ENCODE measurements at places on chromosomes 3 and 15.

DNA sequence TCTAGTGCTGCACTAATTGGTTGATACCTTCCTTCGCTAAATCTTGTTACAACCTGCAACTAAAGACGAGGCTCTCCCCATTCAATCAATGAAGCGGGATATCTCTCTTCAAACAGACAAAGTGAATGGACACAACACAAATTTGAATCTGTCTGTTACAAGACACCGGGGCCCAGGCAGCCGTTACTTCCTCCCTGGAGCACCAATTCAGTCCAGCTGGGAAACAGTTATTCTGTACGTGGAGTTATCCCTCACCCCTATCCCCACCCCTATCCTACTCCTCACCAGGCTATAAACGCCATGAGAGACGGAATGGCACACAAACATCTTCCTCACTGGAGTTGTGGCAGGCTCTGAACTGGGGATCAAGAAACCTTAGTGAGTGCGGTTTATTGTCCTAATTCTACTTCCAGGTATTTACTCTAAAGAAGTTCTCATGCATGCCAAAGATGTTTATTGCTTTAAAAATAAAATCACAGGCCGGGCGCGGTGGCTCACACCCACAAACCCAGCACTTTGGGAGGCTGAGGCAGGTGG lies 181.8 kb downstream of the FOXP1 start:
- H3K4me1 ChIP-seq, result no peaks in the 10 kb centered on the region
- no peaks in the 10 kb centered on the region for H3K36me3 ChIP-seq
- no peak overlapping the region for H3K27ac ChIP-seq
- H3K27me3 ChIP-seq, result no peaks in the 10 kb centered on the region

DNA sequence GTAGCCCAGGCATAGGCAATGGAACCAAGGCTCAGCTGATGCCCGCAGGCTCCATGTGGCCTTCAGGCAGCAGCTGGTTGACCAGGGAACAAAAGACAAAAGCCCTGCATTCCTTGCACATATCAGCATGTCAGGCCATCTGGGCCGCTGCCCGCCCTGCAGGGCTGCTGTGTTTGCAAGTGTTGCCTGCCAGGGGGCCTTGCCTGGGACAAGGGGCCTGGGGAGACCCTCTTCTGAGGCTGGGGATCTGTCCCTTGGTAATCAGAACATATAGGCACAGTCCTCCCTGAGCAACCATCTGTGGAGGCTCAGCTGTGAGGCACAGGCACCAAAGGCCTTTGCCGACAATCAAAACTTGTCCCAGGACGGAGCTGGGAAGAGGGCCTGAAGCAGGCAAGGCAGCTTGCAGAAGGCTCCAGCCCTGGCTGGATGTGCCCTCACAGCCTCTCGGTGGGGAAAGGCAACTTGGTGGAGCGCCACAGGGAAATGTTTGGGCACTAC lies 138.2 kb downstream of the TPRA1 start:
- DNase-seq, result no peak
- peaks cover 2% of the 10 kb centered on the region for H3K27me3 ChIP-seq
- H3K4me1 ChIP-seq, result peaks cover 10% of the 10 kb centered on the region
- no peak overlapping the region for H3K4me3 ChIP-seq
- no peak overlapping the region for H3K27ac ChIP-seq

GRCh38 chr3:157384031-157384430 lies 52.6 kb upstream of the PTX3 start:
- no peak overlapping the region for H3K4me3 ChIP-seq
- H3K4me1 ChIP-seq, result no peaks in the 10 kb centered on the region
- no peak overlapping the region for H3K27ac ChIP-seq
- H3K36me3 ChIP-seq, result no peaks in the 10 kb centered on the region
- no peaks in the 10 kb centered on the region for H3K27me3 ChIP-seq
- no peak for DNase-seq

DNA sequence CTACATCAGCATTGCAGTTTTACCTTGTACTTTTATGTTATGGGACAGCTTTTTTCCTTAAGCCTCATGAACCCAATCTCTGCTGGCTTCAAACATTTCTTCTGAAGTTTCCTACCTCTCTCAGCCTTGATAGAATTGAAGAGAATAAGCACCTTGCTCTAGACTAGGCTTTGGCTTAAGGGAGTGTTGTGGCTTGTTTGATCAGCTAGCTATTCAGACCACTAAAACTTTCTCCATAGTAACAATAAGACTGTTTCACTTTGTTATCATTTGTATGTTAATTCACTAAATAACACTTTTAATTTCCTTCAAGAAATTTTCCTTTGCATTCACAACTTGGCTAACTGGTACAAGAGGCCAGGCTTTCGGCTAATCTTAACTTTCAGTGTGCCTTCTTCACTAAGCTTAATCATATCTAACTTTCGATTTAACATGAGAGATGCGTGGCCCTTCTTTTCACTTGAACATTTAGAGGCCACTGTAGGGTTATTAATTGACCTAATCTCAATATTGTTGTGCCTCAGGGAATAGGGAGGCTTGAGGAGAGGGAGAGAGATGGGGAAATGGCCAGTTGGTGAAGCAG lies 8.1 kb upstream of the TIGIT start:
- no peaks in the 10 kb centered on the region for H3K4me1 ChIP-seq
- H3K27ac ChIP-seq, result no peak overlapping the region
- H3K27me3 ChIP-seq, result no peaks in the 10 kb centered on the region
- H3K36me3 ChIP-seq, result no peaks in the 10 kb centered on the region
- no peak overlapping the region for H3K4me3 ChIP-seq

DNA sequence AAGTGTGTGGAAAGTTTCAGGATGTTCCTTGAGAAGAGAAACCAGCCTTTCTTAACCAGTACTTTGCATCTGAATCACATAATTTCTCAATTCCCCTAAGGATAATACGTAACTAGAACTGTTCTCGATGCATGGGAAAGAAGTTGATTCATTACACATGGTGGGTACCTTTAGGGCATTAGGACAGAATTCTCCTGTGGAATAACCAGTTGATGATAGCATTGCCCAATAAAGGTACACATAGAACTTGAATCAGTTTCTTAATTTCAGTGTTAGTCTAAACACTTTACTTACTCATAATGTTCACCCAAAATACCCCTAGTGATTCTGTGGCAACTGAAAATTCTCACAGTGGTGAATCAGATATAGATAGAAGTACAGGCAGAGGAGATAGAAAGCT lies 1030.9 kb downstream of the ROBO1 start:
- H3K27ac ChIP-seq, result no peak overlapping the region
- no peaks in the 10 kb centered on the region for H3K4me1 ChIP-seq
- no peaks in the 10 kb centered on the region for H3K27me3 ChIP-seq
- DNase-seq, result no peak

DNA sequence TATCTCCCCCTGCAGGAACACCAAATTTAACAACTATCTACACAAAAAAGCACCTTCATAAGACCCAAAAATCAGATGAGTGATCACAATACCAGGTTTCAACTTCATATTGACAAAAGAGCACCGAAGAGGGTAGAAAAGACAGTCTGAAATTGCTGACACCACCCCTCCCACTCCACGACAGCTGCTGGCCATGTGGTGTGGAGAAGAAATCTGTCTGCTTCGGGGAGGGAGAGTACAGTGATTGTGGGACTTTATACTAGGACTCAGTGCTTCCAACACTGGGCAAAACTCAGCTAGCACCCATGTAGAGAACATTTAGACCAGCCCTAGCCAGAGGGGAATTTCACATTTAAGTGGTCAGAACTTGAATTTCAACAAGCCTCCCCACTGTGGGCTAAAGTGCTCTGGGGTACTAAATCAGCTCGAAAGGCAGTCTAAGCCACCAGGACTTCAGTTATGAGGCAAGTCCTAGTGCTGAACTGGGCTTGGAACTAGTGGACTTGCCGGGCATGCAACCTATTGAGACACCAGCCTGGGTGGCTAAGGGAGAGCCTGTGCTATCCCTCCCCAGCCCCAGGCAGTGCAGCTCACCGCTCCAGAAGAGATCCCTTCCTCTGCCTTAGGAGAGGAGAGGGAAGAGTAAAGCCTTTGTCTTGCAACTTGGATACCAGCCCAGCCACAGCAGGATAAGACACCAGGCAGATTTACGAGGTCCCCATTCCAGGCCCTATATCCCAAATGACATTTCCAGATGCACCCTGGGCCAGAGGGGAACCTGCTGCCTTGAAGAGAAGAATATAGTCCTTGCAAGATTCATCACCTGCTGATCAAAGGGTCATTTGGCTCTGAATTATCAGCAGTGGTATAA lies 44.6 kb upstream of the POU1F1 start:
- H3K27ac ChIP-seq, result no peak overlapping the region
- H3K27me3 ChIP-seq, result no peaks in the 10 kb centered on the region
- no peaks in the 10 kb centered on the region for H3K4me1 ChIP-seq
- DNase-seq, result no peak
- H3K4me3 ChIP-seq, result no peak overlapping the region

DNA sequence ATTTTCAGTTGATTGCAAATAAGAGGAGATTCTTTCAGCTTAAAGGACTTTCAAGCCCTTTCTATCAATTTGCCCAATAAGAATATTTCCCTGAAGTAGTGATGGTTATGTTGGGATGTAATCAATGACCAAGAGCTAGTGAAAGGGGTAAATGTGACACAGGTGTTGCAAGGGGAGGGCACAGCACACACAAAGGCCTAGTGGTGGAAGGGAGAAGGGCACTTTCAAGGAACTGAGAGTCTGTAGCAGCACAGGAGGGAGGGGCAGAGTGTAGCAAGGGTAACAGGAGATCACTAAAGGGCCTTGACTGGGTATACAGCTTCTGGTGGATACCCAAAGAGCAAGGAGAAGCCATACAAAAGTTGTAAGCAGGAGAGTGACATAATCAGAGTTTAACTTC lies 217.8 kb upstream of the ARHGEF26 start:
- no peak overlapping the region for H3K4me3 ChIP-seq
- DNase-seq, result no peak
- H3K36me3 ChIP-seq, result no peaks in the 10 kb centered on the region
- no peak overlapping the region for H3K27ac ChIP-seq

GRCh38 chr3:141047168-141047567 lies 4.0 kb upstream of the SPSB4 start:
- no peaks in the 10 kb centered on the region for H3K36me3 ChIP-seq
- H3K4me1 ChIP-seq, result no peaks in the 10 kb centered on the region

DNA sequence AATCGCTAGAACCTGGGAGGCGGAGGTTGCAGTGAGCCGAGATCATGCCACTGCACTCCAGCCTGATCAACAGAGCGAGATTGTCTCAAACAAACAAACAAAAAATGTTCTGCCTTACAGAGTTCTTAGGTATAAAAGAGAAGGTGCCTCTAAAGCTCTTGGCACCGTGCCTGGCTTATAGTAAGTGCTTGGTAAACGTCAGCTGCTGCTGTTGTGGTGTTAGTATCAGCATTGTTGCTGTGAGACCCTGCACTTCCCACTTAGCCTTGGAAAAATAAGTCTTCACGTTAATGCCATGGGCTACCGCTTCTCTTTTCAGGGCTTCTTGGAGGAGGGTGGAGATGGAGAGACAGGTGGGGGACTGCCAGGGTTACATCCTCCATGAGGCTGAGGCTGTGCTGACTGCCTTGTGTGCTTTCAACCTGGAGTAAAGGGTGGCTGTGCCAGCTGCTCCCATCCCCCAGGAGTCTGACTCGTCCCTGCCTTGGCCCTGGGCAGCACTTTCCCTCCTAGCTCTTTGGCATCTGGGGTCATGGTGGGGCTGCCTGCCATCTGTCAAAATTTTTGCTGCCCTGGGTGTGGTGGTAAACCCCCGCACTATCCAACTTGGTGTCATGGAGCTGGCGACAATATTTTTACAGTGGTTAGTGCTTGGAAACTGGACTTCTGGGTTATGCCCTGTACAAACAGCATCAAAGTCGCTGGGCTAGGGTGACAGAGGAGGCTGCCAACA lies 17.8 kb downstream of the FLNB start:
- DNase-seq, result no peak
- H3K4me3 ChIP-seq, result no peak overlapping the region
- H3K27me3 ChIP-seq, result no peaks in the 10 kb centered on the region
- H3K27ac ChIP-seq, result peak overlapping the region; percentile 80

DNA sequence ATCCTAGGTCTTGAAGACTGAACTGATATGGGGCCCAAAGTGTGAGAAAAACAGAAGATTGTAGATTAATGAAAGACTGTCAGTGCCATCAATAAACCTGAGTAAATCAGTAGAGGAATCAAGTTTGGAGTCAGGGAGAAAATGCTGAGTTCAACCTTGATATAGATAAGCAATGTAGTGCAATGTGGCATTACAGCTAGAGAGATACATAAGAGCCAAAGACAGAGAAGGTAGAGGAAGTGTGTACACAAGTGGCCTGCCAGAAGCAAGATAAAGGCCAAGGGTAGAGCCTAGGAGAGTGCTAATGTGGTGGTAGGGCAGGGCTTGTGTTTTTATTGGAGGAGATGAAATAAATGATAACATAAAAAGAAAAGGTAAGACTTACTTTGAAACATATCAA lies 26.0 kb upstream of the EID1 start:
- H3K4me3 ChIP-seq, result no peak overlapping the region
- H3K27ac ChIP-seq, result no peak overlapping the region
- H3K36me3 ChIP-seq, result no peaks in the 10 kb centered on the region
- no peaks in the 10 kb centered on the region for H3K4me1 ChIP-seq
- no peak for DNase-seq
- H3K27me3 ChIP-seq, result no peaks in the 10 kb centered on the region

DNA sequence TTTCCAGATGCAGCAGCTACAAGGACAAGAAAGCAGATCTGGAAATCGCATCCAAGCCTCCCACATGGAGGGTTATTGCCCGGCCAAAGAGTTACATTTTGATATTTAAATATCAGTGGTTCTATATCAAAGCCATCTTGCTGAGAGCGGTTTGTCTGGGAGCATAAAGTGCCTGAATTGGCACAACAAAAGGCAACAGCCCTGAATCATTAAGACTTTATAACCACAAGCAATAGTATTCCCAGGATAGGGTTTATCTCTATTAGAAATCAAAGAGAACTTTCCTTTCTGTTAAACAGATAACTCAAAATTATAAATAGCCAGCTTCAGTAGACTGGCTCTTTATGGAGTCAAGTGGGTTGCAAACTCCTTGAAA lies 564.7 kb downstream of the ROBO1 start:
- H3K27me3 ChIP-seq, result no peaks in the 10 kb centered on the region
- H3K4me3 ChIP-seq, result no peak overlapping the region
- no peak for DNase-seq
- H3K36me3 ChIP-seq, result no peaks in the 10 kb centered on the region
- no peak overlapping the region for H3K27ac ChIP-seq

GRCh38 chr3:60669636-60670035 lies 581.6 kb downstream of the FHIT start:
- H3K27me3 ChIP-seq, result no peaks in the 10 kb centered on the region
- no peak overlapping the region for H3K27ac ChIP-seq
- no peaks in the 10 kb centered on the region for H3K4me1 ChIP-seq
- H3K4me3 ChIP-seq, result no peak overlapping the region
- no peaks in the 10 kb centered on the region for H3K36me3 ChIP-seq

- H3K4me3 ChIP-seq, result no peak overlapping the region
- H3K27me3 ChIP-seq, result no peaks in the 10 kb centered on the region
- no peaks in the 10 kb centered on the region for H3K36me3 ChIP-seq
- DNase-seq, result no peak
- H3K27ac ChIP-seq, result peak overlapping the region; percentile 44
- H3K4me1 ChIP-seq, result peaks cover 14% of the 10 kb centered on the region
These were observed 6.7 kb upstream of the ZNF609 start for GRCh38 chr15:64453689-64454037.

GRCh38 chr3:171155122-171155700 lies 128.7 kb upstream of the SLC2A2 start:
- H3K27me3 ChIP-seq, result no peaks in the 10 kb centered on the region
- no peaks in the 10 kb centered on the region for H3K36me3 ChIP-seq
- no peak overlapping the region for H3K4me3 ChIP-seq
- H3K27ac ChIP-seq, result no peak overlapping the region
- no peaks in the 10 kb centered on the region for H3K4me1 ChIP-seq
- no peak for DNase-seq

Measured in breast epithelium (tissue), 4 donors.